ENCODE measurements at places on chromosomes 3 and 15.

- DNase-seq, result no peak
Measured at GRCh38 chr3:69823743-69824142, 84.5 kb downstream of the MITF start.

- DNase-seq, result no peak
Measured at GRCh38 chr3:194935061-194935460, 249.4 kb downstream of the FAM43A start.

DNA sequence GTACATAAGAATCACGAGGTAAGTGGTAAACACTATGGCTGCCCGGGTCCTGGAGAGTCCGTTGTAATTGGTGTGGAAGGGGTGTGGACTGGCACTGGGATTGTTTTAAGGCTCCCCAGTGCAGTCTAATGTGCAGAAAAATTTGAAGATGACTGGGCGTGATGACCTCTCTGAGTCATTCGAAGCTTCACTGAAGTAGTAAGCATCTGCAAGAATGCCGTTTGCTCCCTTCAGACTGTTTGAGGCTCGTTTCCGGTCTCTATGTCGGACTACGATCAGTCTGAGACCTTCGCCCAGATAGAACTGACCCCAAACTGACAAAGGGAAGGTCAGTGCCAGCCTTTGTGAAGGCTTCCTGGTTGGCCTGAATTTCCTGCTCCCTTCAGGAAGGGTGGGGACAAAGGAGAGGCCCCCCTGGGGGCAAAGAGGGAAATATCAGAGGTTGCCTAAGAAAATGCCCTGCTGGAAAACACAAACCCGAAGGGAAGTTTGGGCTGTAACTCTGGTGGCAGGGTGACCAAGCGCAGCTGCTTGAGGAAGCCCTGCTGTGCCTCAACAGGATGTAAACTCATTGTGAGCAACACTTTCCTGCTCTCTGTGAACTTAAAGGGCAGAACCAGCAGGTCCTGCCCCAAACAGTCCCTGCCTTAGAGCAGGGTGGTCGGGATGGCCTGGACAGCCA, 34.6 kb downstream of the BTD start:
- DNase-seq, result peak; percentile 70

DNA sequence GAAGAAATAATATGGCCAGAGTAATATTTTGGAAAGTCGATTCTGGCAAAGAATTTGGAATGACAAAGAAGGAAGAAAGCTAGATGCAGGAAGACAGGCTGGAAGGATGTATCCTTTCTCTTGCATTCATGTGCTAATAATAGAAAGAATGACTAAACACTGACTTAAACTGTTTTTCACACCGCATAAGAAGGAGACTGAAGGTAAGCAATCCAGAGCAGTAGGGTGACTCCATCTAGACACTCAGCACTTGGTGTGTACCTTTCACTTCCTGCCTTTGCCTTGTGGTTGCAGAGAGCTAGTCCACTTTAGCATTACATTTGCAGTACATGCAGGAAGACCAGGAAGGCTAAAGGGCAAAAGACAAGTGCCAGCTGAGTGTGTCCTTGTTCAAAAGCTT, 234.6 kb downstream of the RBMS3 start:
- no peak for DNase-seq

DNA sequence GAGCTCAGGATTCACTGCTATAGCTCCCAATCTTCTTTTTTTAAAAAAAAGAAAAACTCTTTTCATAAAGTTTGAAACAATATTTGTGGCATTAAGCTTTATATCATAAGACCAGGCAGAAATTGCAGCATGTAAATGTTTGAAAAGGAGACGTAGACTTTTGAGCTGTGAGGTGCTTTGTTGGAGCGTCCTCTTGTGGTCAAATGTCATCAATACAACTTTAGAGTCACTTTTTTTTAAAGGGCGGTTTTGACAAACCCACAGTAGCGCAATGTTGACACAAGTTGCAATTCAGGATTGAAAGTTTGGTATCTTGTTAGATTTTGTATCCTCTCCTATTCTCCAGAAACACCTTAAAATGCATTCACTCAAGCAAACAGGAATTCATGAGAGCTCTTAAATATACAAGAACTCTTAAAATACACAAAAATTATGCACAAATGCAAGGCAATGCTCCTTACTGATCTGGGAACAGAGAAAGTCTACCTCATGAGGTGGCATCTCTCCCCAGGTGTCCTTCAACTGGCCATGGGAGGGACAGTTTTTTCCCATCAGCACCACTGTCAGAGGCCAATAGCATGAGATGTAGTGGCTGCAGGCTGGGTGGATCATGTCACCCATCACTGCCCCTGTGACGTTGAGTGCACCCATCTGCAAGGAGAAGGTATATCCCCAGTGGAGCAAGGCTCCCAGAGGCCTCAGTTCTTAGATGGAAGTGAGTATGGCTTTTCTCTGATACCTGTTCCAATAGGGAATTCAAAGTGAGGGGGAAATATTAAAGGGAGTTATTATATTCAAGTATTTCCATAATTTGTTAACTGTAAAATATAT, 70.7 kb downstream of the ANXA2 start:
- DNase-seq, result no peak

GRCh38 chr3:129756871-129757270, 136.6 kb downstream of the TMCC1 start:
- no peak for DNase-seq

DNA sequence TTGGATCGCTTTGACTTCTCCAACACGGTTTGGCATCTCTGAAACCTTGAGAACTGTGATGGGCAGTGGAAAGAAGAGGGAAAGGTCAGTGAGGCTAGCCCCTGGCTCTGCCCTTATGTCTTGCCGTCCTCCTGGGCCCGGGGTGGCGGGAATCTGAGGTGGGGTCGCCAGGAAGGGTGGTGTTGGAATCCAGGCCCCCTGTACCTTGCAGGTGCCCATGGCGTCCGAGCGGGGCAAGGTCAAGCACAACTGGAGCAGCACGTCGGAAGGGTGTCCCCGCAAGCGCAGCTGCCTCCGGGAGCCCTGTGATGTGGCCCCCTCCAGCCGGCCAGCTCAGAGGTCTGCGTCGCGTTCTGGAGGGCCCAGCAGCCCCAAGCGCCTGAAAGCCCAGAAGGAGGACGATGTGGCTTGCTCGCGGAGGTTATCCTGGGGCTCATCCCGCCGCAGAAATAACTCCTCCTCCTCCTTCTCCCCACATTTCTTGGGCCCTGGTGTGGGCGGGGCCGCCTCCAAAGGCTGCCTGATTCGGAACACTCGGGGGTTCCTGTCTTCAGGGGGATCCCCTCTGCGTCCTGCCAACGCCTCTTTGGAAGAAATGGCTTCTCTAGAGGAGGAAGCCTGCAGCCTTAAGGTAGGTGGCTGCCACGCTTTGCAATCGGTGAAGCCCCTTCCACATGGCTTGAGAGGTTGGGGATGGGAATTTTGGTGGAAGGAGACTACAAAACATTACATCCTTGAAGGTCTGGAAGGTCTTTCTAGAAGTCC, 907 bp downstream of the TATDN2 start:
- no peak for DNase-seq

- DNase-seq, result no peak
Measured at GRCh38 chr3:59499000-59499399, 449.2 kb upstream of the CFAP20DC start.

- peak; percentile 69 for DNase-seq
Measured at GRCh38 chr3:11774296-11774877, 72.3 kb downstream of the TAMM41 start.

GRCh38 chr3:195291121-195291520, 20.2 kb upstream of the XXYLT1 start:
- DNase-seq, result no peak

GRCh38 chr3:487614-488013, 291.1 kb downstream of the CHL1 start:
- no peak for DNase-seq

DNA sequence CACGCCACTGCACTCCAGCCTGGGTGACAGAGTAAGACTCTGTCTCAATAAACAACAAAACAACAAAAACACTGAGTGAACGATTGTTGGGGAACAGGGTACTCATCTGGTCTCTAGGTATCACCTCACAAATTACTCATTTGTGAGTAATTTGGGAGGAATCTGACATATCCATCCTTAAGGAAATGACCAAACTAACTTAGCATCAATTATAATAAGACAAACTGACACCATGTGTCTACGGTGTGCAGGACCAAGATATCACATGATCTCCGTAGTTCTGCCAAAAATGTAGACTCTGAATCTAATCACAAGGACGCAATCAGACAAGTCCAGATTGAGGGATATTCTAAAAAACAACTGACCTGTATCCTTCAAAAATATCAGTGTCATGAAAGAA, 12.0 kb upstream of the DAPK2 start:
- DNase-seq, result no peak

DNA sequence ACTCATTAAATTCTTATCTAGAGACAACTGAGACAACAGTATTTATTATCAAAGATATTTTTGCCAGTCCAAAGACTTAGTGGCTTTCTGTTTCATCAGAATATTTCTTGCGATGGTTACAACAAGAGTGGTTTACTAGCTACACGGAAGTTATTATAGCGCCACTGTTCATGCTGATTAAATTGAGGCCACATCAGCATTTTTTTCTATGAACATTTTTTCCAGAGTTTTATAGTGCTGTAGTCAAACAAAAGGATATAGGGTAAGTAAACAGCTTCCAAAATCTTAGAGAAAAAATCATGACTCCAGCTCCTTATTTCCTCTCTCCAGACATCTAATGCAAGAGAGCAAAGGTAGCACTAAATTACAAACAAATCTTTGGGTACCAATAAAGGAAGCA, 1264.4 kb downstream of the ZPLD1 start:
- no peak for DNase-seq

GRCh38 chr15:75051191-75051608, 27.8 kb downstream of the PPCDC start:
- DNase-seq, result no peak

DNA sequence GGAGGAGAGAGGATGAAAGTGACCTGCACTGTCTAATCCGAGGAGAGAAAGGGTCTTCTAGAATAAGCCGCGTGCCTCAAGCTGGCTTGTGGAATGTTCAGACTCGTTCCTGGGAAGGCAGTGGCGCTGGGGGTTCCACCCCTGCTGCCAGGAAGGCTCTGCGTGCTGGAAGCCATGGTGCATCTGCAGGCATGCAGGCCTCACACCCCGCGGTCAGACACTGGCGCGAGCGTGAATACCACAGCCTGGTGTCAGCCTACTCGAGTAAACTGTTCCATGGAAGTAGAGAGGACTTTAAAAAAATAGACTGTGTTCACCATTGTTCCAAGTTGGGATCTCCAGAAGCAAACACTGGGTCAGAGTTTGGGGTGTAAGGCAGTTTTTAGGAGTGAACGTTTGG, 25.9 kb upstream of the GABRG3 start:
- DNase-seq, result no peak

GRCh38 chr3:138846262-138846791, 11.6 kb upstream of the PIK3CB start:
- no peak for DNase-seq

GRCh38 chr3:85706130-85706529, 747.3 kb downstream of the CADM2 start:
- DNase-seq, result no peak

DNA sequence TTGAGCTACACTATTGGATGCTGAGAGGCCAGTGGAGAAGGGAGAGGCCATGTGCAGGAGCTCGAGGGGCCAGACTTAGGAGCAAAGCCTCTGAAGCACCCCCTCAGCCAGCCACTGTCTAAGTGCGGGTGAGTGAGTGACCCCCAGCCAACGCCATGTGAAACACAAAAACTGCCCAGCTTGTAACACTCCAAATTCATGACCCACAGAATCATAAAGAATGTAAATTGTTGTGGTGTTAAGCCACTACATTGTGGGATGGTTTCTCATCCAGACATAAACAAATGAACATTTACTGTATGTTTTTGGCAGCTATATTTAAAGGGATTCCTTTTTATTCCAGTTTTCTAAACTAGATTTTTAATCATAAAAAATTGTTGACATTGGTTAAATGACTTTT, 27.2 kb upstream of the TMEM158 start:
- DNase-seq, result no peak

GRCh38 chr3:57646723-57647122, 46.2 kb downstream of the DENND6A start:
- DNase-seq, result peak; percentile 21

GRCh38 chr3:118799303-118799702, 235.3 kb downstream of the IGSF11 start:
- no peak for DNase-seq

DNA sequence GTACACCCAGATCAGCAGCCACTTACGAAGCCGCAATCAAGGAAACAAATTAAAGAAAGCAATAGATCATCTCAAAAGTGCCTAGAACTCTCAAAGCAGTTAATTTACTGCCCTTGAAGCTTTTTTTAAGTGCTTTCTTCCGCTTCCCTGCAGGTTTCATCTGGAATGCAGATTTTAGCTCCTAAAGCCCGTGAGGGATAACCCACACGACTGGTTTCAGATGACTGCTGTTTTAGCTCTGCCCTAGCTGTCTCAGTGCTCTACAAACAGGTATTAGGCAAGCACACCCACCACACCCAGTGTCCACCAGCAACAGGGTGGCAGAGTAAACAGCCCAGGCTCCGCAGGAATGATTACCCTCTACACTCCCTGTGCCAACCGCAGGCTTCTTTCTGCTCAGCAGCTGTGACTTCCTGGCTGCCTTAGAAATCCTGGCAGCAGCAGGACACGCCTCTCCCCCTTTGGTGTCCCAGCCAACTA, 126.0 kb downstream of the FMN1 start:
- DNase-seq, result no peak
